ENCODE measurements at places on chromosomes 5 and 9. TPM values are rescaled to one million over a fixed set of nuclear protein-coding genes. Genes with fewer than 3 reads are reported as not detected.

- H3K4me1 ChIP-seq, result no peaks in the 10 kb centered on the region
- H3K4me3 ChIP-seq, result no peak overlapping the region
- no peaks in the 10 kb centered on the region for H3K36me3 ChIP-seq
- no peaks in the 10 kb centered on the region for H3K27me3 ChIP-seq
- H3K27ac ChIP-seq, result no peak overlapping the region
These were observed 1162.6 kb upstream of the C9orf72 start for GRCh38 chr9:28735738-28736342.

The GZMA gene
- total RNA-seq, result 2.4 TPM

- no peaks in the 10 kb centered on the region for H3K27me3 ChIP-seq
- H3K27ac ChIP-seq, result no peak overlapping the region
- peaks cover 3% of the 10 kb centered on the region for H3K4me1 ChIP-seq
- DNase-seq, result no peak
- H3K36me3 ChIP-seq, result no peaks in the 10 kb centered on the region
- no peak overlapping the region for H3K4me3 ChIP-seq
These were observed 15.4 kb upstream of the KLF9 start for GRCh38 chr9:70429899-70430298.

- no peak overlapping the region for H3K4me3 ChIP-seq
- no peaks in the 10 kb centered on the region for H3K4me1 ChIP-seq
- DNase-seq, result no peak
- no peak overlapping the region for H3K27ac ChIP-seq
- H3K27me3 ChIP-seq, result no peaks in the 10 kb centered on the region
These were observed 217.0 kb upstream of the TARS1 start for GRCh38 chr5:33223563-33224284.

The EIF4EBP3 gene
- total RNA-seq, result 17.3 TPM

DNA sequence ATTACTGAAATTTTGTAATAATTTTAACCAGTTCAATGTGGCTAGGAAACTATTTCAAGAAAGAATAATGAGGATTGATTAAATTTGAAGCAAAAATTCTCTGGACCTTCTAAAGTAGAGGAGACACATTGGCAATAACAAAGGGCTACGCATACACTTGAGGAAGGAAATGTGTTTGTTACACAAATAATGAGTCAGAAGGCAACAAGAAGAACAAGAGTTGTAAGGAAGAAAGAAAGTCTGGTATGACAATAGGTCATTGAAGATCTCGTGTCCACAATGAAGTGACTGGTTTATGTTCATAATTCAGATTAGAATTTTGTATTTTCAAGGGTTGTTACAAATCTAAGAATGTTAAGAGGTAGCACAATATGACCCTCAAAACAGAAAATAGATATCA lies 25.8 kb downstream of the ST8SIA4 start:
- no peak for DNase-seq
- H3K4me3 ChIP-seq, result no peak overlapping the region
- no peak overlapping the region for H3K27ac ChIP-seq
- peaks cover 46% of the 10 kb centered on the region for H3K4me1 ChIP-seq

- H3K27ac ChIP-seq, result no peak overlapping the region
- peaks cover 12% of the 10 kb centered on the region for H3K36me3 ChIP-seq
- DNase-seq, result no peak
- H3K27me3 ChIP-seq, result no peaks in the 10 kb centered on the region
These were observed 65.1 kb downstream of the ANKH start for GRCh38 chr5:14806456-14806855.

Data from activated CD4-positive, alpha-beta T cell treated with anti-CD3 and anti-CD28 coated beads for 36 hours (primary cell).